ENCODE measurements at places on chromosomes 7 and 10.

DNA sequence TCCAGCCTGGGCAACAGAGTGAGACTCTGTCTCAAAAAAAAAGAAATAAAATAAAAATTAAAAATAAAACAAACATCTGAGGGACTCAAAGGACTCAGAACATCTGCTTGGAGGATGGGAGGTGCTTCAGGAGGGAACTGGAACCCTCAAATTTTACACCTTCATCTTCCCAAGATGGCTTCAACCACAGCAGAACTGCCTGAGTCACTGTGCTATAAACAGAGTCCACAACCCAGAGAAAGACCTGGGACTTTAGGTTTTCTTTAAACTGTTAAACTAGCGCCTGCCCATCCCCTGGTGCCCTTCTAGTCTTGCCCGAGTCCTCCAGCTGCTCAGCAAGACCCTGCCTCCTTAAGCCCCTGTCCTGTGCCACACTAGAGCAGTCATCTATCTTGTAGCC, 40.8 kb downstream of the RGS10 start:
- no peak for DNase-seq

DNA sequence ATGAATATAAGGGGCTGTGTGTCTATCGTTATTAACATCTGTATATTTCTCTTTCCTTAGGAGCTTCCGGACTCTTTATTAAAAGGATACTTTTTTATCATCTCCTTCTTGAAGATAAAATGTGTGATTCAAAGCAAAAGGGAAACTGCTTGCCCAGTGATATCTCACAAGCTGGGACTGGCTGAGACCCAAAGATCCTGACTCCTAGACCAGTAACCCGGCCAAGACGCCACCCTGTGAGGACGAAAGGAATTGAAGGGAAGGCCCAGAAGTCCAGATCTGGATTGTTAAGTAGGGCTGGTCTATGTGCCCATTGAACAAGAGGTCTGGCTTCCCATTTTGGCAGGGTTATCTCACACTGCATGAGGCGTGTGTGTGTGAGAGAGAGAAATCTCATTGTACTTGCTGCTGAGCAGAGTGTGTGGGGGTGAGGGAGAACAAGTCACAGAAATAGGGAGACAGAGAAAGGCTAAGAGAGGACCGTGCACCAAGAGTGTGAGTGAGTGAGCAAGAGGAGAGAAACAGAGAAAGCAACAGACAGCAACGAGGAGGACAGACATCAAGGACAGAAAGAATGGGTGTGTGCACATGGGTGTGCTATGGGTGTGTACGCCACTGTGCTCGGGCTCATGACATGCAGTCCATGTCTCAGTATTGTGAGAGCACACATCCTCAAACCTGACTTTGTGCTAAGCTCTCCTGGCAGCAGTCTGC, 75.4 kb downstream of the PLXNA4 start:
- DNase-seq = no peak

- no peak for DNase-seq
These were observed 175.9 kb downstream of the USP6NL start for GRCh38 chr10:11435581-11435981.

- no peak for DNase-seq
These were observed 406.6 kb downstream of the HTR7 start for GRCh38 chr10:90451283-90451682.

- no peak for DNase-seq
These were observed 26.4 kb upstream of the KLF6 start for GRCh38 chr10:3811291-3811870.

- DNase-seq = no peak
These were observed 117.2 kb downstream of the RGS10 start for GRCh38 chr10:119425102-119425880.

DNA sequence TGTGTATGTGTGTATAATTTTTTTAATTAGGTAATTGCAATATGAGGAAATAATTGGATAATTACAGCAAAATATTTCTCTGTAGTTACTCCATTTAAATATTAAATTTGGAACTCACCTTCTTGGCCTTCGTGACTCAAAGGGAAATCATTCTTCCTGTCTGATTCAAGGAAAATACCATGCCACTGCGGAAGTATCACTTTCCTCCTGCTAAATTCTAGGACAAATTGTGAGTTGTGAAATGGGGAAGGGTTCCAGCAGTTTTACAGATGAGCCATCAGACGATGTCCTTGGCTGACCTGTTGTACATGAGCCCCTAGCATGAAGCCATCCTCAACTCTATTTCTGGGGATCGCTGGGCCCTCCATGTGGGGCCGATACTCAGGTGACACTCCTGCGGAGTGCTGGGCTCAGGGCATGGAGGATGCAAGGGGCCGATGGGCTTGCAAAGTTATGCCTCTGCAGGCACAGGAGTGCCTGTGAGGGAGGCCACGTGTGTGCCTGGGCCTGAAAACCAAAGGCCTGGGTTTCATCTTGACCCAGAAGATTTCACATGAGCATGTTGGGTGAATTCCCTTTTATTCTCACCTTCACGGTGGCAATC, 179.6 kb upstream of the TCERG1L start:
- DNase-seq = no peak

- peak; percentile 77 for DNase-seq
These were observed 258.1 kb downstream of the STK31 start for GRCh38 chr7:23967949-23968599.

DNA sequence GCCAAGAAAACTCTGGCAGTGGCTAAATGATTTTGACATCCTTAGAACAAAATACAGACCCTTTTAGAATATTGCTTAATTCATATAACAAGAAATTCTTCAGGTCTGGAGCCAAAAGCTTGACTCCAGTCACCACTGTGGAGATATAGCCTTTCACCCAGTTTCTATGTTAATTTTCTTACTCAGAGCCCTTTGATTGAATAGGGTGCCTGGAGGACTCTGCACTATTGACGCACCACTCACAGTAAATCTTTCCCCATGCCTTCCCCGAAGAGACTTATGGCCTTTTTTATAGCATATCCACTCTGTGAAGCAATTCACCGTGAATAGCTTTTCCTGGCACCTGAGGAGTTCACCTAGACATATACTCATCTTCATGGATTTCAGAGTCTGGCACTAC, 613.8 kb downstream of the ZWINT start:
- no peak for DNase-seq

DNA sequence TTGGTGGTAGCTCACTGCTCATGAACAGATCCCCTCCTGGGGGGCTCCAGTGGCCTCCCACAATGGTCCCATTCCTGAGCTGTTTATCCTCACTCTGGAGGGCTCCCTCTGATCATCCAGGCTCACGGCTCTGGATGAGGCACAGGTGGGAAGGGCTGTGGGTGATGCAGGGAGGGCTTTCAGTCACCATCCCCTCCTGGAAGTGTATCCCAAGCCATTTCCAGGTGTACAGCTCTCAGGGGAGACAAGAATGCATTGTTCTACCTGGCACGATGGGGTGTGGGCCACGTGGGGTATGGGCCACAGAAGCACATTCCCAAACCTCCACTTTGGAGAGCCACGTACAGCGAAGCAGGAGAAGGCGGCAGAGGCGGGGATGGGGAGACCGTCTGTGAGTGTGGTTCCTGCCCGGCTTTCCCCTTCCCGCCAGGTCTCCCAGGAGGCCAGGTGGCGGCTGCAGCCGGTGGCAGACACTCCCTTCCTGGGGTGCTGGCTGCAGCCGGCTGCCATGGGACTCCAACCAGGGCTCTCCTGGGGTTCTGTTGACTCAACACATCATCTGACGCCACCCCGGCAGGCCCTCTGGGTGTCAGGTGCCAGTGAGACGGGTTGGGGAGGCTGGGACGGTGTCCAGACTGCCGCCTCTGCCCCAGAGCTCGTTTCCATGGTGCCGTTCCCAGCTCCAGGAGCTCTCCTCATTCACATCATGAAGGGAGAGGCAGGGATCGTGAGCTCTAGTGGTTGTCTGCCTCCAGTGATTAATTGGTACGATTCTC, 169.7 kb upstream of the RHEB start:
- peak; percentile 99 for DNase-seq

GRCh38 chr7:129607471-129608120, 3.9 kb upstream of the NRF1 start:
- peak; percentile 53 for DNase-seq

- DNase-seq = no peak
These were observed 231.4 kb downstream of the BMPER start for GRCh38 chr7:34136698-34137097.

DNA sequence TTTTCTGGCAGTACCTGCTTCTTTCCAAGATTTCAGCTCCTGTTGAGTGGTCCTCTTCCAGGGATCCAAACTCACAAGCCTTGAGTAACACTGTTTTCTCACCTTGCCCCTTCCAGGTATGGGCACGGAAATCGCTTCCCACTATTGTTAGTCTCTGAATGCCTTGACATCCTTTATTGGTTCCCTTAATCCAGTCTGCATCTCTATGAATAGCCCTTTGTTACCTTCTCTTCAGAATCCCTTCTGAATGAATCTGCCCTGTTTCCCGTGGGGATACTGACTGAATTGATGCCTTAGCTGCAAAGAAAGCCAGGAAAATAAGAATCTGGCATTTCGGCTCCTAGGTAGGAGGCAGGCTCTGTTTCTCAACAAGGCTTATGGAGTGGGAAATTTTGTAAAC, 467.7 kb downstream of the PLXNA4 start:
- no peak for DNase-seq

- no peak for DNase-seq
These were observed 642.6 kb upstream of the AUTS2 start for GRCh38 chr7:68955656-68956055.

DNA sequence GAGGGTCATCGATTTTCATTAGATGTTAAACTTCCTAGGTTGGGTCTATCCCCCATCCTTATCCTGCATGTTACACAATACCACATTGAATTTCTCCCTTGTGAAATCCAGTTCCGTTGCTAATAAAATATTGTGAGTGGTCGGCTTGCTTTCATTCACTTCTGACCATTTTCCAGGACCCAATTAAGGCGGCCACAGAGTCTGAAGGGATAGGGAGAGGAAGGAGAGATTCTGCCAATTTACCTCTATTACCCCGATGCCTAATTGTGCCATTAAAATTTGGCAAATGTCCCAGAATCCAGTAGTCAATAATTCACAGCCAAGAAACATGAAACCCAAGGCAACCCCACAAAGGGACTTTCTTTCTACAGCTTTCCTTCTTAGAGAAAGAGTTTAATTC, 129.9 kb downstream of the IPMK start:
- peak; percentile 93 for DNase-seq

GRCh38 chr10:78771808-78772455, 296.8 kb upstream of the ZMIZ1 start:
- DNase-seq = no peak

DNA sequence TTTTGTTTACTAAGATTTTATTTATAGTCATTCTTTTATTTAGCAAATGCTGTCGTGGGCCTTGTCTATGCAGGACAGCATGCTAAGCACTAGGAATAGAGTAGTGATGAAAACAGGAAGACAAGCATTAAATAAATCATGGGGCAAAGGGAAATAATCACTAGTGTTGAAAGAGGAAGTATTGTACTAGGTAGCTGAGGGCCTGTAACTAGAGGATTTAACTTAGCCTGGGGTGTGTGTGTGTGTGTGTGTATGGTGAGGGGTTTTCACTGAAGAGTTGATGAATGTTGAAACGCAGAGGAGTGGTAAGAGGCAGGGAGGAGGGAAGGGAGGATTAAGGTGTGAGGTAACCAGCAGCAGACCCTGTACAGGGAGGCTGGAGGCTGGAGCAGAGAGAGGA, 446.4 kb downstream of the SDK1 start:
- peak; percentile 65 for DNase-seq

DNA sequence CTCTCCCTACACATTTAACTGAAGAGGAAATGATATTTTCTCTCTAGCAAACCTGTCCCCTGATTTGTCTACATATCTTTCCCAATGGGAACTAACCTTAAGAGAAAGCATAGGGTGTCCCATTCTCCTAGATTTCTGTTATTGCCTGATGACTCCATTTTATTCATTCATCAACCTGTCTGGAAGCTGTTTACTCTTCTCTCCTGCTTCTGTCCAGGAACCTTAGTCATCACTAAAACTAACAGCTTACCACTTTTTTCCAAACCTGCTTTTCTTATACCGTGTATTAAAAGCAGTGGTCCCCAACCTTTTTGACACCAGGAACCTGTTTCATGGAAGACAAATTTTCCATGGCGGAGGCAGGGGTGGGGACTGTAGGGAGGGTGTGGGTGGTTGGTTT, 473.3 kb upstream of the PCDH15 start:
- DNase-seq = peak; percentile 7

DNA sequence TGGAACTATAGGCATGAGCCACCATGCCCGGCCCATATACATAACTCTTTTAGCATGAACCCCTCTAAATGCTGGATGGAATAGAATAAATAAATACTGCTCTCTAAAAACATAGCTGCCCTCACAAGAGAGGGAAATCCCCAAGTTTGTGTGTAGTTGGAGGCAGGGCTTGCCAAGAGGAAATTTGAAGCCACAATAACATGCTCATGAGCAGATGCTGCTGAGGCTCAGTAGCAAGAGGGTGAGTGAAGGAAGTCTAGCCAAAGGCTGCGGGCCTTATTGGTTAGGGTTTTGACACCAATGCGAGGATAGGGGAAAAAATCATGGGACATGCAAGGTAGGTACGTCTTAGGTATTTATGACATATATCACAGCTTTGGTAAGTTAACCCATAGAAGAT, 17.3 kb downstream of the TPK1 start:
- DNase-seq = peak; percentile 28

DNA sequence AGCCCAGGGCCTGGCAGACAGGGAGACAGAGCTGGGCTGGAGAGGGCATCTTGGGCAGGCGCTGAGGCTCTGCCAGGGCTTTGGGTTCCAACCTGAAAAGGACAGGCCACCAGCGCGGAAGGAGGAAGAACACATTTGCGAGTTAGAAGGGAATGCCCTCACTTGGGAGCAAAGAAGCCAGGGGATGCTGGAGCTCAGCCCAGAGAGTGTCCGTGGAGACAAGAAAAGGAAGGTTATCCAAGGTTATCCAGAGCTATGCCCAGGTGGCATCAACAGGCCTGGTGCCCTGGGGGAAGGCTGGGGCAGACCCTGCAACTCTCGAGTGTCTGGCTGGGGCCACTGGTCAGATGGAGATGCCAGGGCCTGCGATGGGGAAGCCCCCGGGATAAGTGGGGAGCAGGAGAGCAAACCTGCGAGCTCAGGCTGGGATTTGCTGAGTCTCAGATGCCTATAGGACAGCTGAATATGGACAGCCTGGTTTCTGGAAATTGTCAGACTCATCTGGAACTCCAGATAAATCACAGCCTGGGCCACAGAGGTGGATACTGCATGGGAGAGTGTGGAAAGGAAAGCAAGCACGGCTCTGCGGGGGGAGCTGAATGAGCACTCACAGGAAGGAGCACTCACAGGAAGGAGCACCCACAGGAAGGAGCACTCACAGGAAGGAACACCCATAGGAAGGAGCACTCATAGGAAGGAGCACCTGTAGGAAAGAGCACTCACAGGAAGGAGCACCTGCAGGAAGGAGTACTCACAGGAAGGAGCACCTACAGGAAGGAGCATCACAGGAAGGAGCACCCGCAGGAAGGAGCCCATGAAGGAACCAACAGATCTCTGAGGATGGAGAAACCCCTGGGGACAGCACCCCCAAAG, 152.1 kb downstream of the ADAM12 start:
- DNase-seq = no peak

- DNase-seq = no peak
These were observed 117.5 kb downstream of the TCF7L2 start for GRCh38 chr10:113067501-113067900.

Data from NCI-H69 (cell line).